ENCODE measurements at places on chromosomes 3 and 15.

DNA sequence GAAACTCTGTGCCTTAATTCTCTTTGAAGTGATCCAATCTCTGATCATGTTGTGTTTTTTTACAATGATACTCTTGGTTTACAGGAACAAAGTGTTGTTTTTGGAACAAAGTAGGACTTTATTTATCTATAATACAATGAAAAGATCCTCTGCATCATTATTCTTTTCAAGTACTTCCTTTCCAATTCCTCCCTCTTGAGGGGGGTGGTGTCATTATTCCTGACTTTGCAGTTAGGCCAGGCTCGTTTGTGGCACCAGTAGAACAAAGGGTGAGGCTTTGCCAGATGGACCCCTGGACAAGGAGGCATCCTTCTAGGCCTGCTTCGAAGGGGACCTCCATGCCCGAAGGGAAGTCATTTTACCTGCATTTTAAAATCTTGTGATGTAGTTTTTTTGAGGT, 41.7 kb upstream of the ZBTB38 start:
- no peak for DNase-seq

DNA sequence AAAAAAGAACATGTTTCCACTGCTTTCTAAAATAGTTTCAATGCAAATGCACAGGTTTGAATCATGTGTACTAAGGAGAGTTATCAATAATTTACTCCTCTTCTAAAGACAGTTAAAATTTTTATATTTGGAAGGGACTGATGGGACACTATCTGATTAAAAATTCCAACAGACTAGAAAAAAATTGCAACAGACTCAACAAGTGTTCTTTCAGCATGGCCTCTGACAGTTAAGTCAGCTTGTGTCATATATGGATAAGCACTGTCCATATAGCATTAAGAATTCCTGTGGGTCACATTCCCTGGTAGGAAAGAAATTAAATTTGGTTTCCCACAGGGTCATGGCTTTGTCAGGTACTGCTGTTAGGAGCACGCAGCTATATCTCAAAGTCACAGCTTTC, 96.8 kb downstream of the OSBPL10 start:
- DNase-seq = no peak

DNA sequence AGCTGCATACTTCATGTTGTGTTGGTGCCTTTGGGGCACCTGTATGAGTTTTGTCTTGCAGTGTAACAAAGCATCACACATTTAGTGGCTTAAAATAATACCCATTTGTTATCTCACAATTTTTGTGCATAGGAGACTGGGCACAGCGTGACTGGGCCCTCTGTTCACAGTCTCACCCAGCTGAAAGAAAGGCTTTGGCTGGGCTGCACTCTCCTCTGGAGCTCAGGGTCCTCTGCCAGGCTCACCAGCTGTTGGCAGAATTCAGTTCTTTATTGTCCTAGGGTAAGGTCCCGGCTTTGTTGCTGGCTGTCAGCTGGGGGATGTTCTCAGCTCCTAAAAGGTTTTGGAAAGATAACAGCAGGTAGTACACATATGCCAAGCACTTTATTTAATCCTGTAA, 263.3 kb downstream of the CLSTN2 start:
- DNase-seq = no peak

GRCh38 chr15:79702621-79703020, 194.2 kb downstream of the MTHFS start:
- peak; percentile 36 for DNase-seq

DNA sequence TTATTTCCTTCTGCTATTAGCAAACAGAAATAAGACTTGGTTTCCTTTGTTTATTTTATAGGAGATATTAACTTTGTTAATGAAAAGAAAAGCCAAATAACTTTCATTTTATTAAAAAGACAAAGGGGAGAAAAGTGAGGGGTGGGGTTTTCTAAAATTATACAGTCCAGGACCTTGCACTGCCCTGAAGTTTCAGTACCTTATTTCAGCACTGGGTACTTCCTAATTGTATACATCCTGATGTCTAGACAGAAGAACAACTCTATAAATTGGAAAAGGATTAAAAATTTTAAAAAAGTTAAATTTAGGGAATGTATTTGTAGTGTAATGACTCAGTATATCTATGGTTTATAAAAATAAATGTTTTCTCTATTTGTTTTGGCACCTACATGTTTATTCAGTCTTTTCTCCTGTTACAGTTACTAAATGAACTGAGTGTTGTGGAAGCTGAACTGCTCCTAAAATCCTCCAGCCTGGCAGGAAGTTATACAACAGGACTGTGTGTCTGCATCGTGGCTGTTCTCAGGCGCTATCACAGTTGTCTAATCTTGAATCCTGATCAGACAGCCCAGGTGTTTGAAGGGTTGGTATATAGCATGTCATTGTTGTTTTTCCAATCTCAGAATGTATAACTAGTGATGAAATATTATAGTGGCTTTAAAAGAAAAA, 27.6 kb upstream of the P2RY13 start:
- no peak for DNase-seq

GRCh38 chr3:20344400-20344959, 158.5 kb upstream of the SGO1 start:
- peak; percentile 3 for DNase-seq

GRCh38 chr3:151873398-151873797, at the start of gene SUCNR1:
Gene SUCNR1 (plus strand): TSS chr3:151873643. CDS start chr3:151879893, 6,250 bp downstream.
- DNase-seq = no peak

- no peak for DNase-seq
These were observed 22.2 kb downstream of the GRAMD2A start for GRCh38 chr15:72175186-72176044.

- DNase-seq = peak; percentile 13
These were observed 38.2 kb upstream of the GOLGA8B start for GRCh38 chr15:34621675-34622074.

DNA sequence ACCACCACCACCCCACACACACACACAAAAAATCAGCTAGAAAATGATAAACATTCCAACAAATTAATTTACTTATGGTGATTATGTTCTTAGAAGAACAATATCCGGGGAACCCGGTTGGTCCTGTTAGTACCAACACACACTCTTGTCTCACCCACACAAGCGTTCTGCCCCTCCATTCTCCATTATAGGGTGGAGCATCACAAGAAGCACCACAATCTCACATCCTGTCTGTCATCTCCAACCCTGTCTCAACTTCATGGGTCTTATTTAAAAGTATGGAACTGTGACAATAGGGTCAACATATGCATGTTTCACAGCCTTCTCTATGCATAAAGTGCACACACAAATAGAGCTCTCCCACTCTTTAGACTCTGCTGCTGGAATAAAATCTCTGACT, 5.6 kb downstream of the GSK3B start:
- no peak for DNase-seq

GRCh38 chr3:123067689-123068600, 1.1 kb downstream of the PDIA5 start:
- DNase-seq = no peak

DNA sequence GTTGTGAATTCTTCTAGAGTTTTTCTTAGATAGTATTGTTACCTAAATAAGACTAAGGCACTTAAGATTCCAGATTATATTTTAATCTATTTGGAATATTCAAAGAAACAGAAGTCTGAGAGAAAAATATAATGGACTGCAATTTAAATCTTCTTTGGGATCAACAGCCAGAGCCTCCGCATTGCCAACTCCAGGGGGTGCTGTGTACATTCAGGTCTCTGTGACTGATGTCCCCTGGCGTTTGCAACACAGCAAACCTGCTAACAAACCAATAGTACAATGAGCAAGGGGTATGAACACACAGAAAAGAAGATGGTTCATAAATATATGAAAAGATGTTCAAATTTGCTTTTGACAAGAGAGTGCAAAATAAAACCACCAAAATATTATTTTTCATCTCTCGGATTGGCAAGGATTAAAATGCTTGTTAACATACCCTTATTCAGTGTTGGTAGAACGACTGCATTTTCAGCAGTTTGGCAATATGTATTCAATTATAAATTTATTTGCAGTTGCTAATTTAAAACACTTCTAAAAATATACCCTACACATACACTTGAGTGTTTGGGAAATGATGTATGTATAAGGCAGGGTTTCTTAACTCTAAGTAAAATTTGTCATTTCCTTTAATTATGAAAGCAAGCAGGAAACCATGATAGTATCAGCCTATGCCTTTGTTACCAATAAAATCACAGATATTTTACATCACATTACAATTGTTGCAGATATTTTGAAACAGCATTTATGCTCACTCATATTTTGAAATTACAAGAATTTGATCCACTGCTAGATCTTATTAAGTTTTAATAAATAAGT, 16.1 kb upstream of the TM4SF1 start:
- peak; percentile 75 for DNase-seq

- DNase-seq = no peak
These were observed 139.3 kb downstream of the SOX2 start for GRCh38 chr3:181851063-181851462.

GRCh38 chr3:168138421-168138820, 42.7 kb upstream of the GOLIM4 start:
- no peak for DNase-seq

DNA sequence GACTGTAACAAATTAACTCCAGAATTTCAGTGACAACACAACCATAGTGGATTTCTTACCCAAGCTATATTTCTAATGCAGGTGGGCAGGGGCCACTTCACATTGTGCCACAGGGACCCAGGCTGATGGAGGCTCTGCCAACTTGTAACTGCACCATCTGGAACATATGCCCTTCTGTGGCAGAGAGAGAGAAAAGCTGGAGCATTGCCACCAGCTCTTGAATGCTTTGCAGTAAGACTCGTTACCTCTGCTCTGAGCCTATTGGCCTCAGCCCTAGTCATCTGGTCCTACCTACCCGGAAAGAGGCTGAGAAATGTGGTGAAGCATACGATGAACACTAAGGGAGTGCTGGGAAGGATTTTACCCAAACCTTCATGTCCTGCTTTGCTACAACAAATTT, 587.1 kb downstream of the ZNF385D start:
- DNase-seq = no peak

- DNase-seq = no peak
These were observed 142.0 kb upstream of the TMC3 start for GRCh38 chr15:81516012-81516411.
